ENCODE measurements at places on chromosomes 16 and 17.
A peak's percentile ranks its signal among the peaks of the same experiment; 100 is the strongest.

- H3K27me3 ChIP-seq: no peaks in the 10 kb centered on the region
- DNase-seq: no peak
- H3K4me1 ChIP-seq: peaks cover 24% of the 10 kb centered on the region
- peak overlapping the region; percentile 69 for H3K27ac ChIP-seq
- H3K36me3 ChIP-seq: no peaks in the 10 kb centered on the region
These were observed 1.7 kb downstream of the HEXIM1 start for GRCh38 chr17:45149669-45150664.

- H3K36me3 ChIP-seq: peaks cover 27% of the 10 kb centered on the region
- no peak overlapping the region for H3K27ac ChIP-seq
- H3K4me1 ChIP-seq: peaks cover 26% of the 10 kb centered on the region
- DNase-seq: peak; percentile 85
- no peak overlapping the region for H3K4me3 ChIP-seq
These were observed 45.9 kb downstream of the ABAT start for GRCh38 chr16:8720080-8720966.

GRCh38 chr16:57147381-57148221 is 38.2 kb downstream of the PSME3IP1 start:
- no peaks in the 10 kb centered on the region for H3K27me3 ChIP-seq
- peaks cover 34% of the 10 kb centered on the region for H3K4me1 ChIP-seq
- no peak overlapping the region for H3K4me3 ChIP-seq
- no peak for DNase-seq
- H3K36me3 ChIP-seq: no peaks in the 10 kb centered on the region

DNA sequence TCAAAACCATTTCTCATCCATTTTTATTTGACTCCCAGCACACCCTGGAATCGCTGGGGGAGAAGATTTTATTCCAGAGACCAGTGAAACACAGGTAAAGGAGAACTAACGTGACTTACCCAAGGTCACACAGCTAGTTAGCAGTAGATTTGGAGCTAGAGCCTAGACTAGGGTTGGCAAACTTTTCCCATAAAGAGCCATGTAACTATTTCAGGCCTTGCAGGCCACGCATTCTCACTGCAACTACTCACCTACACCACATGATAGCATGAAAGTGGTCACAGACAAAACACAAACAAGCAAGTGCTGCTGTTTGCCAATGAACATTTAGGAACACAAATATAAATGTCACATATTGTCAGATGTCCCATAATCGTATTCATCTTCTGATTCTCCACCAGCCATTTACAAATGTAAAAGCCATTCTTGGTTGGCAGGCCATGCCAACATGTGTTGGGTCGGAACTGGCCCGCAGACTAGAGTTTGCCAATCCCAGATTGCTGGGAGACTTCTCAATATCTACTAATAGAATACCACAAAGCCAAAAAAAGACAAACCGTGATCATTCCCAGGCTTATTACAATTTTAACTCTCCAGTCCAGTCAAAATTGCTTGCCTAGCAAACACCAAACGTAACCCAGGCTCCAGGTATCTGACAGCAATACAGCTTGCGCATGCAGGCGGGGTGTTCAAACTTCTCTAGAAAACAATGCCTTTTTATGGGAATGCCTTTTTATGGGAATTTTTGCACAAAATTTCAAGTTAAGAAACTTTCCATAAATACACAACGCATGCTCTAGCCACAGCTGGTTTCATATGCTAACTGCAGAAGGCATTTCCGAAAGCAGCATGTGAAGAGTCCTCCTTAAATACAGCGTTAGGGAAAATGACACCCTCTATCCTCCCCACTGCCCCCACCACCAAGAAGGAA is 20.9 kb downstream of the ZFHX3 start:
- H3K27me3 ChIP-seq: no peaks in the 10 kb centered on the region
- H3K4me1 ChIP-seq: peaks cover 93% of the 10 kb centered on the region
- peaks cover 3% of the 10 kb centered on the region for H3K36me3 ChIP-seq
- H3K4me3 ChIP-seq: no peak overlapping the region

DNA sequence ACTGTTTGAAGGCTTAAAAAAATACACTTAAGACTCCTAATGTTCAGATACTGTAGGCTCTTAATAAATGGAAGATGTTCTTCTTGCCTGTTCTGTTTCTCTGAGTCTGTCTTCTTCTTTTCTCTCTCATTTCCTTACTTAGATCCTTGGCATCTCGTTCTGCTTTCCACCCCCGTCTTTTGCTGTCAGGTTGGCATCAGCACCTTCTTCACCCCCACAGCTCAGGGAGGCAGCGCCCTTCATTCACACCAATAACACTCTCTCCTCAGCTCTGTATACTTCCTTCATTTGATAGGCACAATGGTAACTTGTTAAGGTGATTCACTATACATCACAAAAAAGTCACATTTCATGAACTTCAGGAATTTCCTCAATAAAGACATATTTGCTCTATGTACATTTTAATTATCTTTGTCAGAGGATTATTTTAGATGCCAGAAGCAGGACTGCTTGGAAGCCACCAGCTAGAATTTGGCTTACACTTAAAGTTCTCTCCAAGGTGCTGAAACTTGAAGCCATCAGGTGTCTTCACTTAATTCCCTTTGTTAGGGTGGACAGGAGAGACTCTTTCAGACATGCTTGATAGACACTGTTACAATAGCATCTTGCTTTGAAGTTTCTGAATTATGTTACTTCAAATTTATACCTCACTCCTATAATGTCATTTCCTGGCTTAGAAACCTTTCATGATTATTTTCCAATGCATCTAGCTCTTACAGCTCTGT is 670.1 kb upstream of the C16orf82 start:
- no peaks in the 10 kb centered on the region for H3K36me3 ChIP-seq
- H3K27me3 ChIP-seq: no peaks in the 10 kb centered on the region
- no peak overlapping the region for H3K4me3 ChIP-seq
- no peak overlapping the region for H3K27ac ChIP-seq
- no peak for DNase-seq

DNA sequence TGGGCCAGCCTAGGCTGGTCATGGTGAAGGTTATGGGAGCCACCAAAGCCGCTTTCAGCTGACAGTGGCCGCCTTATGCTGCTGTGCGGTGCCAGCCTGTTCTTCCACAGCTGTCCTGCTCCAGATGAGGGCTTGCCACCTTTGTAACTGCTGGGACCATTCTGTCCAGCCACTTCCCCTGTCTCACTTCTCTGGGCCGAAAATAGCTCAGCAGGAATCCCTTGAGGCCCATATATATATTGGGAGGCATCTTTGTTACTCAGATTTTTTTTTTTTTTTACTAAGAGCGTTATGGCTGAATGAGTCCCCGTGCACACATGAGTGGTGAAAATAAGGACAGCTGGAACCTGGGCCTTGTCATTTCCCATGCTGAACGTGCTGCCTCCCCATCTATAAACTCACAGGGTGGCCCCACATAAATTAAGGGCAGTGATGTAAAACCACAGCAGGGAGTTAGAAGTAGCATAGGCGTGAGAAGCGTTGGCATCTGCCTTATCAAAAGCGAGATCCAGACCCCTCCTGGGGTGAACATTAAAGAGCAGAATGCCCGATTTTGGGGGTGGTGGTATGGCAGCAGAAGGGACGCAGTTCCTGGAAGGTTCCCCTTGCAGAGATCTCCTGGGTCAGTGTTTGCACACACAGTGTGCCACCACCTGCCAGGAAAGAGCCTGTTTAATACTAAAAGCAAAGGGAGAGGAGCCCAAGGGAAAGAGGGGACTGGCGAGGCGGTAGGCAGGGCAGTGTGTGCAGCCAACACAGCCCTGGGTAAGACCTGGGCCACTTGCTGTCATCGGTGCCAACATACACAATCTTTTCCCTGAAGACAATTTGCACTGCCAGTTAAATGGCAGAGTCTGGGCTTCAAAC is 57.8 kb downstream of the USP43 start:
- no peaks in the 10 kb centered on the region for H3K27me3 ChIP-seq
- no peak overlapping the region for H3K4me3 ChIP-seq
- no peaks in the 10 kb centered on the region for H3K4me1 ChIP-seq

- peaks cover 2% of the 10 kb centered on the region for H3K27me3 ChIP-seq
- H3K4me3 ChIP-seq: no peak overlapping the region
- no peaks in the 10 kb centered on the region for H3K4me1 ChIP-seq
- H3K36me3 ChIP-seq: no peaks in the 10 kb centered on the region
- H3K27ac ChIP-seq: no peak overlapping the region
- no peak for DNase-seq
These were observed 183.6 kb downstream of the IRF8 start for GRCh38 chr16:86082418-86083030.

GRCh38 chr17:59876107-59876506 is 16.6 kb downstream of the TUBD1 start:
- peaks cover 40% of the 10 kb centered on the region for H3K36me3 ChIP-seq
- no peak overlapping the region for H3K4me3 ChIP-seq

DNA sequence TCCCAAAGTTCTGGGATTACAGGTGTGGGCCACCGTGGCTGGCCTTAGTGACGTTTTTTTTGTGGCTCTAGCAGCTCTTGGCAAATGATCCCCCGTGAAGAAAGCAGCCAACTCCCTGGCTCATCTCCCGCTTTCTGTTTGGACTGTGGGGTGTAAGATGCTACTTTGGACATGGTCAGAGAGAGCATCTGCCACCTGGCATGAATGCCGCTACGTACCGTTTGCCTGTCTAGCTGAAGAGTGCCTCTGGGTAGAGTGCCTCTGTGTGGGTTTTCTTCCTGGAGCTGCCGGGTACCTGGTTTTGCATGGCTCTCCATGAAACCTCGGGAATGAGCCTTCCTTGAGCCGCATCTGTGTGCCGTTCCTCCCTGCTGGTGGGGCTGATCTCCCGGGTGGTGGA is 34.3 kb downstream of the NDEL1 start:
- H3K4me3 ChIP-seq: no peak overlapping the region
- no peak overlapping the region for H3K27ac ChIP-seq
- peaks cover 83% of the 10 kb centered on the region for H3K36me3 ChIP-seq
- DNase-seq: no peak
- H3K27me3 ChIP-seq: no peaks in the 10 kb centered on the region

Data from HepG2 (cell line).